ENCODE measurements at places on chromosomes 5 and 9.
A peak's percentile ranks its signal among the peaks of the same experiment; 100 is the strongest.

- DNase-seq: peak; percentile 43
Measured at GRCh38 chr9:14312719-14313377, 1.1 kb downstream of the NFIB start.

DNA sequence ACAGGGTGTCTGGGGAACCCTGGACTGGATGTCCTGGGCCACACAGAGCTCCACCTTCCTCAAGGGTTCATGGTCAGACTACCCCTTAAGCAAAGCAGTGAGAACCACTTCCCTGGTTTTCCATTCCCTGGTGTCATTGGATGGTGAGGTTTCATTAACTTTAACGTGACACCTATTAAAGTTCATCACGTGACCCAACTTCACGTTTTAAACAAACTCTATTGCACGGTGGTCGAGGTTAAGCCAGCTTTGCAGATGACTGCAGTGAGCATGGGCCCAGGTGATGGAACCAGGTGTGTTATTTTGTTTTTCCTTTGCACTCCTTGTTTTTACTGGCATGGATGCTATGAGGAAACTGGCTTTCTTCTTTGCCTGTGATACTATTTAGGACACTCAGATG, 385.7 kb upstream of the IRX1 start:
- DNase-seq: no peak

GRCh38 chr5:55101556-55102276, 730 bp upstream of the GZMA start:
- no peak for DNase-seq

DNA sequence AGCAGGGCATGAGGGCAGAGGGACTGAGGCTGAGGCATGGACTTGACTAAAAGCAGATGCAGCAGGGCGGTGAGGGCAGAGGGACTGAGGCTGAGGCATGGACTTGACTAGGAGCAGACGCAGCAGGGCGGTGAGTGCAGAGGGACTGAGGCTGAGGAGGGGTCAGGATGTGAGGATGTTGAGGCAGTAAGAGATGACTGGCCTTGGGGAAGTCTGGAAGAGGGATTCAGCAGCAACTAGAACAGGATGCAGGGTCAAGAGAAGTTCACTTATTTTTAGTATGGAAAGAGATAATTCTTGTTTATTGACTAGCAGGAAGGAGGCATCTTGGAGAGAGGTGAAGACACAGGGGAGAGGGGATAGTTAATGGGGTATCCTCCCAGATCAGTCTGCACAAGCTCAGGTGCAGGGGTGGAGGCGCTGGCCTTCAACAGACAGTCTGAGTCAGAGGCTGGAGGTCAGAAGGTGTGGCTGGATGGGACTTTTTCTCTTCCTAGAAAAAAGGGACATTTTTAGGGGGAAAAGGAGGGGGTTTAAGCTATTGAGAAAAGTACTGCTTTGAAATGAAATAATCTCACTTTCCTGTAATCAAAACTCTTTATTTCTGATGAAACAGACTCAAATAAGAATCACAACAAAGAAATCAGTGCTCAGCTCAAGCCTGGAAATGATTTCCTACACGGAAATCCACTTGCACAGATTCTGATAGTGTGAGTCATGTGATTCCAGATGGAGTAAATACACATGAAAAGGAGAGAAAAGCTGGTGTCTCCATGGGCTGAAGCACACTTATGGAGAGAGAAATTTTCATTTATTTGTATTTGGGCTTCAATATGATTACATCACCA, 130.9 kb downstream of the PALM2AKAP2 start:
- DNase-seq: no peak

- no peak for DNase-seq
Measured at GRCh38 chr5:148816782-148817181, 9.6 kb upstream of the ADRB2 start.

DNA sequence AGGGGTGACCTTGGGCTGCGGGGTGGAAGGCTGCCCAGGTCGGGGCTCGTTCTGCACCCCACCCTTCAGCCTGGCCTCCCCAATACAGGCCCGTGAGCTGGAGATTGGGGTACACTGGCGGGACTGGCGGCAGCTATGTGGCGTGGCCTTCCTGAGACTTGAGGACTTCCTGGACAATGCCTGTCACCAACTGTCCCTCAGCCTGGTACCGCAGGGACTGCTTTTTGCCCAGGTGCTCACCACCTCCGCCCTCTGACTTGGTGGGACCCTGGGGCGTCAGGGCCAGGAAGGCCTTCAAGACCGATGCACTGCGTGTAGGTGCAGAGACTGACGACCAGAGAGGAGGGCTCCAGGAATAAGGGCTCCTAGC, 10.5 kb downstream of the ZDHHC12 start:
- DNase-seq: no peak

GRCh38 chr5:140694276-140694675, 3.0 kb downstream of the HARS2 start:
- DNase-seq: no peak

DNA sequence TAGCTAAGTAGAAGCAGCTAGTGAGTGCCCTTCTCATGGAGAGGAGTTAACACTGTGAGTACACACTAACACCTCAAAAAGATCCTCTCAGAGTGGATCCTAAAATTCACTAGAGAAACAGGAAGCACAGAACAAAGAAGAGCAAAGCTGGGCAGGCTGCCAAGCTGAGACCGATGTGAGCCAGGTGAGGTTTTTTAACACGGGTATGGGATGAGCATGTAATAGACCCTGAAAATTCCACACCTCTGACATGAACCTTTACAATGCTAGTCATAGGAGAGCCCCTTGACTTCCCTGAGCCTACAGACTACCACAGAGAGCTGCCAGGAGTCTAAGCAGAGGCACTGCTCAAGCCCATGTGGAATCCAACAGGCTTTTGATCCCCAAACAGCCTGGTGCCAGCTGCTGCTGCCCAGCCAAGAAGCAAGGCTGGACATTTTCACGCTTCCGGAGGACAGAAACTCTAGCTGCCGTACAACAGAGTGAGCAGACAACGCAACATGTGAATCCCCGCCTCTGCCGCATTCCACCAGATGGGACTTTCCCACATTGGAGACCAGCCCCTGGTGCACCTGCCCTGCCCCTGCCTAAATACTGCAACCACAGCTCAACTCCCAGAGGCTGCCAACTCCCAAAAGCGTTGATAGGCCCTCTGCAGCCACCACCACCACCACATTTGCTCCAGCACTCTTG, 280.8 kb downstream of the CDH10 start:
- DNase-seq: no peak

DNA sequence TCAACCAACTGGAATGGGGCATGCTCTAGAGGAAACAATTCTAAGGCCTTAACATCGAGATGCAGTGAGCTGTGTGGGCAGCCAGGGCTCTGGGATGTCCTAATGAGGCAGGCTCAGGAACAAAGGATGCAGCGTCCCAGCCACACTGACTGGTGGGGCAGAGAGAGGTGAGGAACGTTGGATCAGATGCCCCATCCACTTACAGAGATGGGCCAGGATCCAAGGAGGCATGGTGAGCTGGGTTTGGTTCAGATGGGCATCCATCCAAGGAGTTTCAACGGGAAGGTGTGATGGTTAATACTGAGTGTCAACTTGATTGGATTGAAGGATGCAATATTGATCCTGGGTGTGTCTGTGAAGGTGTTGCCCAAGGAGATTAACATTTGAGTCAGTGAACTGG, 15.5 kb upstream of the MARCHF6 start:
- peak; percentile 56 for DNase-seq

- no peak for DNase-seq
Measured at GRCh38 chr5:54745599-54745998, 228.0 kb downstream of the SNX18 start.

GRCh38 chr5:112691758-112692157, 45.9 kb upstream of the APC start:
- DNase-seq: no peak

GRCh38 chr9:18215626-18216025, 258.3 kb upstream of the ADAMTSL1 start:
- no peak for DNase-seq

DNA sequence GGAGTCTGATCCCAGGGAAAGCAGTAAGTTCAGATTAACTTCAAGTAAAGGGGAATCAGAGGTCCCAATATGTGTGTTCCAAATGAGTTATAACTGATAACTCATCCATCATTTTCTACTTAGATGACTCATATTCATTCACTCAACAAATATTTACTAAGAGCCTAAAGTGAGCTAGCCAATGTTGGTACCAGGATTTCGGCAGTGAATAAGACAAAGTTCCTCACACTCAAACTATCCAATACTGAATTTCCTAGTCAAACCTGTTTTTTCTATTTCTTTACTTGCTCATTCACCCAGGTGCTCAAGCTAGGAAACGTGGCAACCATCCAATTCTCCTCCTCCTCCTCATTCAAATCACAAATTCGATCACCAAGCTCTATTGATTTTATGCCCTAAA, 25.8 kb downstream of the FBXW2 start:
- no peak for DNase-seq

GRCh38 chr9:127336506-127337352, 60.2 kb upstream of the SLC2A8 start:
- DNase-seq: no peak

- DNase-seq: no peak
Measured at GRCh38 chr9:137757139-137757538, 120.4 kb upstream of the CACNA1B start.

DNA sequence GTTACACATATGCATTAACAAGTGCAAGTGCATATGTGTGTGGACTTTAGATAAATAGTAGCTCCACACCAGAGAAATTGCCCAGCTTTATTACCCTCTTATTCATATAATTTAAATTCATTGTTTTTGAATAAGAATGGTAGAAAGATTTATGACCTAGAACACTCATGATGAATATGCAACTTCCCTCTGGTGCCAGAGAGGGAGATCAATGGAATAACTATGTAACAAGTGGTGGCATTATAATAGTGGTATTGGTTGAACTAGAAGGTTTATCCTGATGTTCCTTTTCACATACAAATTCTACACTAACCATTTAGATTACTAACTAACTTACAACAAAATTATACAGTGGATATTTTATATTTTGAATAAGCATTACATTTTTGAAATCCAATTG, 607.4 kb downstream of the CDH12 start:
- no peak for DNase-seq

DNA sequence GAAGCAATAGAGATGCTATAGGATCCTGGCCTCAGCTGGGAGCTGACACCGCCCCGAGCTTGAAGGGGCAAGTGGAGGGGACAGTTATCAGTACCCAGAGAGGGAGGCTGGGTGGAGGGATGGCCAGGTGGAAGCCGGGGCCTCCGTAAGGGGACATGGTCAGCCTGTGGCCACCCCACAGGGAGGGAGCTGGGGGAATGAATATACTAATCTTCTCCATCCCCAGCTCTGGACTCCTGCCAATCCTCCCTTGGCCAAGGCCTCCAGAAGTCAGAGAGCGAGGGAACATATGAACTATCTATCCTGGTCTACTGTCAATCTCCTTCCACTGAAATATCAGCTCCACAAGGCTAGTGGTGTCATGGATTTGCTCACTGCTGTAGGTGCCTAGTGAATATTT, 109.3 kb downstream of the BOD1 start:
- DNase-seq: no peak

DNA sequence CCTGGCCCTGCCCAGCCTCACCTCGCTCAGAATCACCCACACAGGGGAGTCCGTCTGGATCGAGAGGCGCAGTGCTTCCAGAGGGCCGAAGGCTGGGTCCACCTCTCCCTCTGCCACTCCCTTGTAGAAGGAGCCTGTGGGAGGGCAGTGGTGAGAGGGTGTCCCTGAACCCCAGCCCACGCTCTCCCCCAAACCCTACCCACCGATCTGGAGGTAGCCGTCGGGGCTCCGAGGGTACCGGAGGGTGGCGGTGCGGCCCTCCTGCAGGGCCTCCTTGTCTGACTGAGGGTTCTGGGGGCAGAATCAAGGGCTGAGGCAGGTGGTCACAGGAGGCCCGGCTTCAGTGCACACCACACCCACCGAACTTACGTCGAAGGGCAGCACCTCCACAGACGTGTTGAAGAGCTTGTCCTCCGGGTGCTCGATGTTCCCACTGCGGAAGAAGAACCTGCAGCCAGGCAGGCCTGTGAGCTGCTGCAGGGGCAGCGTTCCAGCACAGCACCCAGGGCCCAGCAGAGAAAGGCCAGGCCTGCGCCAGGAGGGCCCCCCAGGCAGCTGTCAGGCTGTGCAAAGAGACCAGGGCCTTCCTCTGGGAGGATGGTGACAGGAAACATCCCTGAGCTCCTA, 4.5 kb downstream of the LTC4S start:
- DNase-seq: no peak

GRCh38 chr9:33135031-33135461, 32.1 kb downstream of the B4GALT1 start:
- no peak for DNase-seq

DNA sequence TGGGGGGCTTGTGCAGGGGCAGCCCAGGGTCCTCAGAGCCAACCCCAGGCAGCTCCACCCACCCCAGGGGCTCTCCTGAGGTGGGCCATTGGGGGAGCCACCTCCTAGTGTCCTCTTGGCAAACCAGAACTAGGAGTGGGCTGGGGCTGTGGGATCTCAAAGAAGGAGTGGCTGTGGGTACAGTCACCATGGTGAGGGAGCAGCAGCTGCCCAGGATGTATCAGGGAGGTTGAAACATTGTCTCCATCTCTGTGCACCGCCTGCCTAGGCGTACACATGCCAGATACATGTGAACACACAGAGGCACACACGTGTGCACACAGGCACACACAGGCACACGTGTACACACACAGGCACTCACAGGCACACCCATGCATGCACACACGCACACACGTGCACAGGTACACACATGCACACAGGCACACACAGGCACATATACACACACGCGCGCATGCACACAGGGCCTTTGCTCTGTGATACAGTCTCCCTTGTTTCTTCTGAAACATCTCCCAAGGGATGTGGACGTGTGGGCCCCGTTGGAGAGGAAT, 10.7 kb downstream of the LCN12 start:
- no peak for DNase-seq

DNA sequence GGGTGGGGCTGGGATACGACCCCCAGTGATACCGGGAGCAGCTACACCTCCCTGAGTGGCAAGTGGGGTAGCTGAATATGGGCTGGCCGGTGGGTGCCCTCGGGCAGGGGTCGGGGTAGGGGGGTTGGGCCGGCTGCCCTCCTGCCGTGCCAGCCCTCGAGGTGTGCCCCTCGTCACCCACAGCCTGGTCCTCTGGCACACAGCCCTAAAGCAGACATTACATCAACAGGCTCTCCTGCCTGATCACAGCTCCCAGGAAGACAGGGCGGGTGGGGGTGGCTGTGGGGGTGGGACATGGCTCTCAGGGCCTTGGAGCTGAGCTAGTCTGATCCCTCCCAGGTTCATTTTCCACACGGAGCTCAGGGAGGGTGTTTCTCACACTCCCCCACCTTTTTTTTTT, 23.2 kb downstream of the FBXW5 start:
- DNase-seq: no peak

DNA sequence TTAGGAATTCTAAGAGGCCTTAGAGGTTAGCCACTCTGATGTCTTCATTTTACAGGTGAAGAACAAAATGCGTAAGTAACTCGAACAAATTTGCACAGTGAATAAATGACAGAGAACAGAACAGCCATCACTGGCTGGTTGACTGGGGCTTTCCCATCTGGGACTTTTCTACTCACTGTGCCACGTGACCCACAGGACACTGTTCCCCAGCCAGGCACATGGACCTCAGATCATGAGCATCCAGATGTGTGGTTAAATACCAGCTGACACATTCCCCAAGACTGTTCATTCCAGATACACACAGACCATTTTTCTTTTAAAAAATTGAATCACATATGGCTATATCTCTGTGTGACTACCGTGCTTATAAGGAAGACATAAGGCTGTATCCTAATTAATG, 25.8 kb upstream of the MED10 start:
- no peak for DNase-seq

All from NCI-H1092 (cell line).